ENCODE measurements at places on chromosomes 16 and 17.

GRCh38 chr17:56824503-56824902 lies 9.2 kb downstream of the C17orf67 start:
- no peak for DNase-seq

DNA sequence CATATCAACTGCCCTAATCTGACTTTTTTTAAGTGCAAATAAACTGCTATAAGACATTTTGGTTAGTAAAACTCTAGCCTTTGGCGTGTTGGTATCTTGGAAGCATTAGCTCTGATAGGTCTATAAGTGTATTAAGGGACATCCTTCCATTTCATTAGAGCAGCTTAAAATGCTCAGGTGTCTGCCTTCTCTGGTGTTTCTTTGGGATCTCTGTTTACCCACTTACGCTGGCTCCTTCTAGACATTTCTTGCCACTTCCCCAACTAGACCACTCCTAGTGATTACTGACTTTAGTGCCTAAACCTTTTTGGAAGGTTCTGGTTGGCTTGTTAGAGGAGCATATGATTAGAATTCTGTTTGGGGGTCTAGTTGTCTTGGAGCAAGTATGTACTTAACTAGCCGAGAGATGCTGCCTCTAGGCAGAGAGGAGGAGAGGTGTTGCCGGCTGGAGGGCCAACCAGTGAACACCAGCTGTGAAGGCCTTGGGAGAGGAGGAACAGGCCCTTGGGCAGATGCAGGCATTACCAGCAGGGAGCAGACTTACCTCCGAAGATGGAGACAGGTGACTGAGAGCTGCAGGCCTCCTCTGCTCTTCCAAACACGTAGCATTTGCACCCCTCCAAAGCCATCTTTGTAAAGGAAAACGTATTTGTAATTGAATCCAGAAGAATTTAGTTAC lies 15.2 kb upstream of the CLEC18C start:
- no peak for DNase-seq

DNA sequence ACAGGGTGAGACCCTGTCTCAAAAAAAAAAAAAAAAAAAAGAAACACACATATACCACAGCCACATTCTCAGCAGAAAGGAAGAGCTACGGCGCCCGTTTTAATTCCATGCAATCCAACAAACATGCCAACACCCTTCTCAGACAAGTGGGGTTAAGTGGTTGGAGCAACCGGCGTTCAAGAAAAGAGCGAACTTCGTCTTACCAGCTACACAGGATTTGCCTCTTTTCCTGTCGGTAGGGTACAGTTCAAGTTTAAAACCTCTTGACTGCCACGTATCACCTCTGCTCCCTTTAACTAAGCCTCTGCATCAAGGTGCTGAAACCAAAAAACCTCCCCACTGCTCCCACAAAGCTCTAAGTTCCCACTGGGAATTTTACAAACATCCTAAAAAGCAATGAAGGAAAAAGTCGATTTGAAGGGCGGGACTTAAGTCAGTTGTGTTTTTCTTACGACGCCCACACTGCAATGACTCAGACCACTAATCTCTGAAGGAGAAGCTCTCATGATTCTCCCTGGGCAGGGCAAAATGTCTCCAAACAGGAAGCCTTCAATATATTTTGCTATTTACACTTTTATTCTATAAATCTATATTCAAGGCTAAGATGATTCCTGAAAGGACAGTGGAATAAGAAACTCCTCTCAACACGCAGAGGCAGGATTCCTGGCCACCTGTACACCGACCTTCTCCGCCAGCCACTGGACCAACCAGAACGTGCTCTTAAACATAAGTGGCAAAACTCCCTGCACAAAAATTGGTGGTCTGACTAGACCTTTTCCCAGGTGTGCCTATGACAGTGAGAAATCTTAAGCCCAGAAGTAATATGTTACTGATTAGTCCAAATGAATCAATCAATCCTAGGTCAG lies 18.8 kb downstream of the SRP68 start:
- no peak for DNase-seq

DNA sequence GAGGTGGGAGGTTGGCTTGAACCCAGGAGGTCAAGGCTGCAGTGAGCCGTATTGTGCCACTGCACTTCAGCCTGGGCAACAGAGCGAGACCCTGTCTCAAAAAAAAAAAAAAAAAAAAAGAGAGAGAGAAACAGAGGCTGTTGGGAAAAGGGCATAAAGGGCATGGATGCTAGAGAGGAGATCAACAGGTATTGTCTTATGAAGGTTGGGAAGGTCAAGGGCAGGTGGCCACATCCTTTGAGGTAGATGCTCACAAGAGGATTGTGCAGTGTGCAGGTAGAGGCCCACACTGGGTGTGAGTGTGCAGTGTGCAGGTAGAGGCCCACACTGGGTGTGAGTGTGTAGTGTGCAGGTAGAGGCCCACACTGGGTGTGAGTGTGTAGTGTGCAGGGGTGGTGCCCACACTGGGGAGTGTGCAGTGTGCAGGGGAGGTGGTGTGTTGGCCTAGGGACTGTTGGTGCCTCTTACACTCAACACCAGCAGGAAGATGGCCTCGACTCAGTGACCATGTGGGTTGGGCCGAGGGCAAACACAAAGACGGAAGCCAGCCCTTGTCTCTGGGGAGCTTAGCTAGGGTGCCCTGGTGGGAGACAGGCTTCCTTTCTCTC lies 404.9 kb upstream of the TNRC6C start:
- no peak for DNase-seq

DNA sequence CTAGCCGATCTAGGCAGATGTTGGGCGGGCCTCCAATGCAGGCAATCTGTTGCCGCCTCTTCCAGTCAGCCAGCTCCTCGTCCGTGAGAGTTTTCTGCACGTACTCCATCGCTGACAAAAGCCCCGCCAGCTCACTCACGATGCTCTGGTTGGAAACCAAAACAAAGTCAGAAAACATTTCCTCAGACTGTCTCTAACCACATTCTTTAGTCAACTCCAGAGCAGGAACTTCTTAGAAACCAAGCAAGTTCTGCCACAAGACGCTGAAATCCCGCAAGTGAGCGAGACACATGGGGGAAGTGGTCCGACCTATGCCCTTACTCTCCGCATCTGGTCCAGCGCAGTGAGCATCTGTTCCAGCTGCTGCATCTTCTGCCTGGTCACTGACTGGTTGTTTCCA lies 49.1 kb downstream of the STAT5A start:
- DNase-seq, result no peak

DNA sequence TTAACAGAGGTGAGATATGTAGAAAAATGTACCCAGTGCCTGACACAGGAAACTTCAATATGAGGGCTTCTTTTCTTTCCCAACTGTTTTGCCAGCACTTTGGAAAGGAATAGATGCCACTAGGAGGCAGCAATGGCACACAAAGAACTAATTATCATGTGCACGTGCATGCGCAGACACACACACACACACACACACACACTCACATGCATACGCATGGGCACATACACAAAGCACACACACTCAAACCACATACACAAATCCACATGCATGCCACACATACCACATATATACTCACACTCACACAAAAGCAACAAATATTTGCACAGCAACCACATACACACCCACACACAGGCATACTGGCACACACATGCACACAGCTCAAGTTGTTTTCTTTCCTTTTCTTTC lies 8.8 kb upstream of the CEP112 start:
- peak; percentile 76 for DNase-seq

GRCh38 chr17:55452139-55452790 lies 30.6 kb upstream of the MMD start:
- DNase-seq, result no peak

DNA sequence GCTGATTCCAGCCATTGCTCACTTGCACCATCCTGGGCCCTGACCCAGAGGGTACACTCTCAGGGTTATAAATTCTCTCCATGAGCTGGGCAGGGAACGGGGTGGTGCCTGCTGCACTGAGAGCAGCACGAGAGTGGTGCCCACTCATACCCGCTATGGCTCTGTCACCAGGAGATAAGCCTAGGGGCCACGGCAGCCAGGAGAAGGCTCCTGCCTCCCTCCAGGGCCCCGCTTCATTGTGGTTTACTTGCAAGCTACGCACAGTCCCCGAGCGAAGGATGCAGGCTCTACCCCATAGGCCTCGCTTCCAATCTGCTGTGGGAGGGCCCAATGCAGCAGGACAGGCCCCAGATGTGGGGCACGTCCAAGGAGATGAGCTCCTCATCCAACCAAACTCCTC lies 48.5 kb downstream of the VAC14 start:
- DNase-seq, result no peak

GRCh38 chr17:59527325-59527917 lies 38.0 kb upstream of the DHX40 start:
- no peak for DNase-seq

GRCh38 chr16:1287982-1288670 lies 21.3 kb upstream of the UBE2I start:
- DNase-seq, result no peak

GRCh38 chr16:13621639-13622038 lies 298.3 kb upstream of the ERCC4 start:
- DNase-seq, result no peak

GRCh38 chr16:48164907-48165715 lies 9.3 kb upstream of the ABCC12 start:
- DNase-seq, result peak; percentile 79

- no peak for DNase-seq
These were observed 3.9 kb downstream of the CD79B start for GRCh38 chr17:63928172-63928666.

GRCh38 chr16:84606081-84606875 lies 11.6 kb downstream of the COTL1 start:
- DNase-seq, result no peak

DNA sequence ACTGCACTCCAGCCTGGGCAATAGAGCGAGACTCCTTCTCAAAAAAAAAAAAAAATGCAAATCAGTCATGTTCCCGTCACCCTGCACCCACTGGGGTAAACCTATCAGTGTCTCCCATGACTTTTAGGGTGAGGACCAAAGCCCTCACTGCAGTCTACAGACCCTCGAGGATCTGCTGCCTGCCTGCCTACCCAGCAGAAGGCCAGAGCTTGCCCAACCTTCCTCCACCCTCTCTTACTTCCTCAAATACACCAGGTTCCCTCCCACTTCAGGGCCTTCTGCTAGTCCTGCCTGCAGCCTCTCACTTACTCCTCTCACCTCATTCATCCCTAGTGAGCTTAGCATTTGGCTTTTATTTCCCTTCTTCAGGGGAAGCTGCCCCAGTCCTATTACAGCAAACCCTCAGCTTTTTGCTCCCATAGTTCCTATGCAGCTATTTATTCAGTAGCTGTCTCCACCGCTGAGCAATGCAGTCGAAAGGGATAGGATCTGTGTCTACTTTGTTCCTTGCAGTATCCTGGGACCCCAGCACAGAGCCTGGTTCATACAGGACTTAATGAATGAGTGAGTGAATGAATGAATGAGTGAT lies 17.8 kb upstream of the TOB1 start:
- DNase-seq, result no peak

GRCh38 chr16:17070882-17071592 lies 399.7 kb downstream of the XYLT1 start:
- peak; percentile 57 for DNase-seq

GRCh38 chr16:66578651-66579531 lies at the start of gene CMTM2:
Gene CMTM2 (plus strand): TSS chr16:66579463. CDS start chr16:66579608, 145 bp downstream.
- no peak for DNase-seq

GRCh38 chr16:66036184-66036583 lies 330.3 kb upstream of the CDH5 start:
- DNase-seq, result no peak

- no peak for DNase-seq
These were observed 7.0 kb upstream of the TMEM92 start for GRCh38 chr17:50267074-50267841.

DNA sequence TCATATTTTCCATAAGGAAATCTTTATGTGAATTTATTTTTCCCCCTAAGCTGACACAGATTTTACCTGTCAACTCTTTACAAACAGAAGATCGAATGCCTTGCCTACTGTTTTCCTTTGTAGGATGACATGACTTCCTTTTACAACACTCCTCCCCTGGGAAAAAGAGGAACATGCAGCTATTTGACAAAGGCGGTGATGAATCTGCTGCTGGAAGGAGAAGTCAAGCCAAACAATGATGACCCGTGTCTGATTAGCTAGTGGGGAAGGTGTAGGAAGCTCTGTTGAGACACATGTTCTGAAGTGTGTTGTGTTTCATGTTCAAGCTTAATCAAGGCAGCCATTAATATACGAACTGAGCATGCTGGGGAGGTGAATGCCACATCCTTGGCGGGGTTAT lies 238.0 kb downstream of the PHKB start:
- no peak for DNase-seq

- peak; percentile 86 for DNase-seq
These were observed 16.5 kb downstream of the CCDC102A start for GRCh38 chr16:57519796-57520360.

GRCh38 chr16:90032674-90033331 lies 13.5 kb upstream of the DBNDD1 start:
- no peak for DNase-seq

- DNase-seq, result no peak
These were observed 605.0 kb downstream of the WWOX start for GRCh38 chr16:78704416-78704815.

DNA sequence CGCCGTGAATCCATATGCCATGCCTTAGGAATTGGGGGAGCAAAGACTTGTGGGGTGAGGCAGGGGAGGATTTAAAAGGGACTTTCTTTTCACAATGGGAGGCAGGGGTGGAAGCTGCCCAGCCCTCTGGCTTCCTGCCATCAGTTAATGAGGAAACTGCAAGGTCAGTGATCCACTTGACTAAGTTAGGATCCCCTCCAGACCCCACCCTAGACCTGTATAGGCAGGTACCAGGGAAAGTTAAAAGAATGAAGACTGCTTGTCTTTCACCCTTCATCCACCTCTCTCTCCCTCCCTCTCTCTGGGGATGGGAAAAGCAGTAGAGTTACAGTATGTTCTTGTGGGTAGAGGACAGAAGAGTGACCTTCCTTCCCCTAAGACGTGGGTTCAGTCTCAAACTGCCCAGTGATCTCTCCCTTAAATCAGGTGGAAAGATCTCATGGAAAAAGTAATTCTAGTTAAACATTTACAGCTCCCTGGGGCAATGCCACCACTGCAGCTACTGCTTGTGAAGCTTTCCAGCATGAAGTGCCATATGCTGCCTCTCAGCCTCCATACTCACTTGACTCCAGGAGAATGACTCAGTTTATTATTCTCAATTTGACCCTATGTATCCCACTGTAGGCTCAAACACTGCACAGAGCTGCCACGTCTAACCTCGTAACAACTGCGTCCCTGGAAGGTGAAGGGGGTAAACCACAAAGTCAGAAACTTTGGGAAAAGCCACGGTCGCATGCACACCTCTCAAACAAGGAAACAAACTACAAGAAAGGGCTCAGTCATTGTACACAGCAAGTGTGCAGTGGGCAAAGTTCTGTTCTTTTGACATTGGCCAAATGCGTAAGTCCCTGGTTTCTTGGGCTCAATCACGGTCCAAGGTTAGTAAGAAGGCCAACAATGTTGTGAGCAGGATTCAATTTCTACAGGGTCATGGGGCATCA lies 1.2 kb downstream of the COA3 start:
- no peak for DNase-seq

DNA sequence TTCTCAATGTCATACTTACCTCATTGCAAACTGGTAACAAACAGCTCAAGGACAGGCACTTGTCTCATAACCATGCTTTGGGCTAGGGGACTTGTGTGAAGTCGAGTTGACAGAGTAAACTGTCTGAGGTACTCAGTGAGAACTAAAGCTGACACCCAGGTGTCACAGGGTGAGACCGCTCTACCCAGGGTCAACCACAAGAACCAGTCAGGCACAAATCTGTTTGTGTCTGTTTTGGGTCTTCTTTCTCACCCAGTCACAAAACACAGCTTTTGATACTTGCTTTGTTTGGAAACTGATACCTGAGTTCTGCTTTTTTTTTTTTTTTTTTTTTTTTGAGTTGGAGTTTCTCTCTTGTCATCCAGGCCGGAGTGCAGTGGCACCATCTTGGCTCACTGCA lies 161.1 kb downstream of the STX8 start:
- no peak for DNase-seq

GRCh38 chr17:79010304-79010646 lies 711 bp upstream of the CANT1 start:
- DNase-seq, result no peak

- DNase-seq, result no peak
These were observed 467.7 kb downstream of the CDH11 start for GRCh38 chr16:64654178-64654577.
